ENCODE measurements at places on chromosomes 6 and 20. TPM values are rescaled to one million over a fixed set of nuclear protein-coding genes. Genes with fewer than 3 reads are reported as not detected.
A peak's percentile ranks its signal among the peaks of the same experiment; 100 is the strongest.

- DNase-seq, result no peak
These were observed 379.7 kb upstream of the PTCHD4 start for GRCh38 chr6:48490658-48491057.

GRCh38 chr6:144104488-144104887 lies 9.1 kb upstream of the SF3B5 start:
- DNase-seq, result no peak

DNA sequence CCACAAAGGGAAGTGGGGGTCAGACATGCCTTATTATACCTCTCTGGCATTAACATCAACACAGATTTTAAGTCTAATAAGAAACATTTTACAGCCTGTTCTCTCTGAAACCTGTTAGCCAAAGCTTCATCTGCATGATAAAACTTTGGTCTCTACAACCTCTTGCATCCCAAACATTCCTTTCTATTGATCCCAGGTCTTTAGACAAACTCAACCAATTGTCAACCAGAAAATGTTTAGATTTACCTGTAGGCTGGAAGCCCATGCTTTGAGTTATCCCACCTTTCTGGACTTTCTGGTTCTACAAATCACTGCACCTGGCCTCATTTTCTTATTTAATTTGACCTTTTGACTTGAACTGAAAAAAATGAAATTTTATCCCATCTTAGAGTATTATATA lies 20.8 kb downstream of the MCM8 start:
- no peak for DNase-seq

GRCh38 chr6:50285735-50286134 lies 236.0 kb upstream of the DEFB112 start:
- no peak for DNase-seq

GRCh38 chr20:19603376-19603750 lies 154.7 kb upstream of the RIN2 start:
- DNase-seq, result no peak

DNA sequence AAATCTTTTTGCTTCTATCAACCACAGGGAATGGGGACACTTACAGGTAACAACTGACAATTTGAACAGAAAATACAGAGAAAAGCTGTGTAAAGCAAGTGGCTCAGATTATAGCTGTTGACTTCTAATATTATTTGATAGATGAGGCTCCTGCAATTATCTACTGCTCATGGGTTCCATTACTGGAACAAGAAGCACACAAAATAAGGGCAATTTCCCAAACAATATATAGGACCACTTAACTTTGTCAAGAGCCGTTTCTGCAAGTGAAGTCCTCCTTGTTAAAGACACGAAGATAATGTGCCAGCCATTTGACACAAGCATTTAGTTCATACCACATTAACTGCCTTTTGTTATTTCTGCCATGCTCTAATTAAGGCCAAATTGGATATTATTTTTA lies 315.5 kb upstream of the ARID1B start:
- DNase-seq, result no peak

DNA sequence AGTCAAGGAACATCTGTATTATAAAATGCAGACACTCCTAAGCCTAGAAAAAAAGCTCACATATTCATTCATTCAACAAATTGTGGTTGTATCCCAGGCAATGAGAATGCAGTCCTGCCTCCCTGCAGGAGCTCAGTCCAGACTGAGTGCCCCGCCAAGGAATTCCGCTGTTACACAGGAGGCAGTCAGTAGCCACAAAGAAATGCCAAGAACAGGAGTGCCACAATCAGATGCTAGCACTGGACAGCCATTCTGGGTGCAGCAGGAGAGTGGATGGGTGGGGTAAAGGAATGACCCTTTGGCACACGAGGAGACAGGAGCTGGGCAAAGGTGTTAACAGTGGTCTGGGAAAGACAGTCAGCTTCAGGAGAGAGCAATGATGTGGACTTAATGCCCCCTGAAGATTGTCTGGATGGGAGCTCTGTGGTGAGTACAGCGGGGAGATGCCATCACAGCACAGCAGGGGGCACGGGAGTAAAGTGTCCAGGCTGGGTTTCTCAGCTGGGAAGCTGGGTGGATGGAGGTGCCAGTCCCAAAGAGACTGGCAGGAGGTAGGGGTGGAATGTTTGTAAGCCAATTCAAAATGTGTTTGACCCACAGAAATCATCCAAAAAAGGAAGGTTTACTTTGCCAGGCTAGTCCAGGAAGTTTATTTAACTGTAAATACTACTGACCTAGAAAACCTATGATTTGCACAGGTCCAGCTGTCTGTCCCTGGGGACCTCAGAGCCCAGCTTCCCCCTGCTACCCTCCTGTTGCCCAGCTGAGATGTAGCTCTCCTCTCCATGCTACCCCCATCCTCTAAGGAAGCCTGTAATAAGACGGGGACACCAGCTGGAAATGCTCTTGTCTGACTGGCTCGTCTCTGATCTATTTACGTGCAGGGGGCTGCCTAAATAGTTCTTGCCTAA lies 84.1 kb downstream of the SLC23A2 start:
- no peak for DNase-seq

DNA sequence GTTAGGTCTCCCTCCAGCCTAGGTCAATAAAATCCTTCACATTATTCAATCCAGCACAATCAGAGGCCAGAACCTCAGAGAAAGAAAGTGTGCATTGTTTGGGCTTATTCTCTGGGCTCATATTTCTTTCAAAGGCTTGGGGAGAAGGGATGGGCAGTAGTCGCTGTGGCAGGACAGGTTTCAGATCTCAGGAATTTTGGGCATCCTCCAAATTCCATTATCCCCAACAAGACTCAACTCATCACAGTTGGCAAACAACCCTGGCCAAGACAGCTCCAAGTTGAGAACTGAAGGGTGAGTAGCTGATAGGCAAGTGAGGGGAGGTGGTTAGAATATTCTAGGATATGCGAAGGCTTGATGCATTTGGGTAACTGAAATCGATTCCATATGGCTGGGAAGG lies 27.2 kb upstream of the CHD6 start:
- DNase-seq, result no peak

- DNase-seq, result no peak
These were observed 29.6 kb downstream of the BACH2 start for GRCh38 chr6:90266905-90267621.

DNA sequence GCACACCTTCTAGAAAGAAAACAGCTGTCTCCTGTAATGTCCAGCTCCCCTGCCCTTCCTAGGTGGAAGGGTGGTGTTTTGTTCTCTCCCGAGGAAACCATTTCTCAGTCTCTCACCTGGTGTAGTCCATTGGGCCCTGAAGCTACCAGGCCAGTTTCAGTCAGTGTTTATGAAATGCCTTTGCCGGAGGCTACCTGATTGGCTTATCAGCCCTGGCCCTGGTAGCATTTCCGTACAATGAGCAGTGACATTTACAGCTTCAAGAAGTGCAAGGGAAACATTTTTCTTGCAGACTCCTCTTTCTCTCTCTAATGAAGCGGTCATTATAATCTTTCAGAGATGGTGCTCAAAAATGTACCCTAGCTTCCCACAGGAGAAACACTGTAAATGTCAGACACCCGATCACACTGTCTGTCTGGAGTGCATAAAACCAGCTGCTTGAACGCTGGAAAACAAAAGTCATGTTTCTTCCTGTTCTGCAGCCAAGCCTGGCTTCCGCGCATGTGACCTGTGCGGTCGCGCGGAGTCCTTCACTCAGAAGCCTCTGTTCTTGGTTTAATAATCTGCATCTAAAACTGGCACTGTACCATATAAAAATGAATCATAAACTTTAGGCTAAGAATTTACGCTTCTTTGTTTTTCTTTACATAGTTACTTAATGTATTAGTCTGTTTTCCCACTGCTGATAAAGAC lies 28.4 kb upstream of the SAYSD1 start:
- DNase-seq, result no peak

DNA sequence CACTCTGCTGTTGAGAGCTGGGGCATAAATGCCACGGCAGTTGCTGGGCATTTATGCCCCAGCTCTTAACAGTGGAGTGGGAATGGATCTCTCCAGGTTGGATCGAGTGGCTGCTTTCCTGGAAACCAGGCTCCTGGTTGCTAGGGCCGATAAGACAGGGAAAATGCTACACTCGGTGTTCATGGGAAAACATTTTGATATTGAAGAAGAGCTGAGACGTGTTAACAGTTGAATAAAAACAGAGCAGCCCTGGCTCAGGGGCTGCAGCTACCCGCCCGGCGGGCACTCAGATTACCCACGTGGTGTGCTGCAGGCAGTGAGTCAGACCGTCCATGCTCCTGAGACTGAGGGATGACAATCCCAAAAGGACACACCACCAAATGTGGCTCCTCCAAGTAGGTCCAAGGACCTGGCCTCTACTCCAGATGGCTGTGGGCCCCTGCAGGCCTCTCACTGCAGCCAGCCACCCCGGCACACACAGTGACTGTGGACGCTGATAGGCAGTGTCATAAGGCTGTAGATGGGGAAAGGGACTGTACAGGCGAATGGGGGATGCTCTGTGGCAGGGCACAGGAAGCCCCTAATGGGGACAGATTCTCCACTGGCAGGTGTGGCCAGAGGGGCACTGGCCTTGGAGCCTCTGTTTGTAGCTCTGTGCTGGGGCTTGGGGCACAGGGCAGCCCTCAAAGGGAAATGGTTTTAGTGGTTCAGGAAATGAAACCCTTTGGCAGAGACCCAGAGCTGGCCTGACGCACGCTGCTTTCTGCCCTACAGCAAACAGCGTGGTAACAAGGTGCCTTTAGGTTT lies 237.8 kb downstream of the LY86 start:
- peak; percentile 71 for DNase-seq

DNA sequence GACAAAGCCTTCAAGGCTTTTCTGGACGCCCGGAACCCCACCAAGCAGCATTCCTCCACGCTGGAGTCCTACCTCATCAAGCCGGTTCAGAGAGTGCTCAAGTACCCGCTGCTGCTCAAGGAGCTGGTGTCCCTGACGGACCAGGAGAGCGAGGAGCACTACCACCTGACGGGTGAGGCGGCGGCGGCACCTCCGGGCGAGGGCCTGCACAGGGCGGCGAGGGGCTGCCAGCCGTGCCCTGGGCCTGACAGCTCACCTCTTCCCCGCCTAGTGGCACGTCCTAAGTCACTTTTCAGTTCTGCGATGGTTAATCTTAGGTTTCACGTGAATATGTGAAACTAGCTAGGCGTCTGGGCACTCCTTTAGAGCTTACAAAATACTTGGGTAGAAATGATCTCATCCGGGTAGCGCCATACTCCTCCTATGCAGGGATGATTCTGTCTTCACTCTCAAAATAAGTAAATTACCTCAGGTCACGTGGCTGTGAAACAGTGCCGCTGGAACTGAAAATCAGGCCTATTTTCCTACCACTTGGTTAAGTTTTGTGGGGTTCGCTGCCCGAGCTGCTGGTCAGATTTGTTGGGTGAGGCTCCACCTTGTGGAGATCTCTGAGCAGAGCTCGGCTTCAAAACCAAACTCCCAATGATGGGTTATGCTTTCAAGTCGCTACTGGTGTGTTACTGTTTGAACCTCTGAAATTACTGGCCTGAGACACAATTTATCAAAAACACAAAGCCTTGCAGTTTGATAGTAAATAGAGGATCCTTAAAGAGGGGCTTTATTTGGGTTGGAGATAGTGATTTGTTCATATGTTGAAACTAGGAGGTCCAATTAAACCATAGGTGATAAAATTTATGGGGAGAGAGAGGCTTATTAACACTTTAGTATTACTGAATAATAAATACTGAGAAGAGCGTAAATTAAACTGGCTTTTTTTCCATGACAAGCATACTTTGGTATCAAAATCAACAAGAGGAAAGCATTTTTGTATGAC lies 15.5 kb upstream of the CLDN20 start:
- DNase-seq, result peak; percentile 30

DNA sequence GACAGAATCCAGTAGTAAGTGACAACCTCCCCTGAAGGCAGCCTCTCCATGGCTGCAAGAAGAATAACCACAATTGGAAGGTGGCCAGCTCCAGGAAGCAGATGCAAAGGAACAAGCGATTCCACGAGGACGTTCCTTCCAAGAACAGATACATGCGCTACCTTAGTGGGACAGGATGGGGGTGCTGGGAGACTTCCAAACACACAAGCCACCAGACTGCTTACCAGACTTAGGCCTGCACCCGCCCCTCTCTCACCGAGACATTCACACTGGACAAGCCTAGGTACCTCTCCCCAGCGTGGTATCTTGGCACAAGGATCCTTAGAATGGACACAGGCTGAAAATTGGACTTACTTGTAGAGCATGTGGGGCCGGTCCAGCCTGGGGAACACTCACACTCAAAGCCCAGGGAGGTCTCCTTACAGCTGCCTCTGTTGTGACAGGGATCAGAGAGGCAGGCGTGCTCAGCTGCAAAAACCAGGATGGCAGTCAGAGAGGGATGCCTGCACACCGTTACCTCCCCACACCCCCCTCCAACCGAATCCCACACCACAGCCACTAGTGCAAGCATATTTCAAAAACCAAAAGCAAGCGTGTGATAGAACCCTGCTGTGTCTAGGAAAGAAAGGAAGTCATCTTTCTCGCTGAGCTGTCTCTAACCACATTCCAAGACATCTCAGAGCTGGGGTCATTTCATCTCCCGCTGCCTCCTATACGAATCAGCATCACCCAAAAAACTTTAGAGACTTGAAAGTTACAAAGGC lies 22.4 kb downstream of the JAG1 start:
- DNase-seq, result no peak

DNA sequence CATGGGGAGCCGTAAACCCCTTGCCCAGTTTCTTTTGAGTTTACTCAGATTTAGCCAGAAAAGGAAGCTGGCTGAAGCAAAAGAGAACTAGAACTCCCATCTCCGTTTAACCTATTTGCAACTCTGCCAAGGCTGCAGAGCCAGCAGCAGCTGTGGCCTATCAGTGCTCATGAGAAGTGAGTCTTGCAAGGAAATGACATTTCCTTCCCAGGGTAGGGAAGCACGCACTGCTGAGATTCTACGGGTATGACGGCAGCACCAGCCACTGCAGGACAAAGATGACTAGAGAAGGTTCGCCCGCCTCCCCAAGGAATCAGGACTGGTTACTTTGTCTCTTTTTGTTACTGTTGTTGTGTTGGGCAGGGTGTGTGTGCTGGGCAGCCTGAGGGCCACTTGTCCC lies 47.6 kb downstream of the PPP1R3G start:
- peak; percentile 34 for DNase-seq

GRCh38 chr6:96156425-96156824 lies 140.7 kb downstream of the FUT9 start:
- DNase-seq, result no peak

RBM38 gene
- total RNA-seq, result 44.8 TPM

HTR1E gene
- not detected for total RNA-seq

GTF3C6 gene
- 77.2 TPM for total RNA-seq

ZNF165 gene
- total RNA-seq, result 5.8 TPM

OOEP gene
- total RNA-seq, result not detected

TBXT gene
- not detected for total RNA-seq

MYCT1 gene
- total RNA-seq, result 2.0 TPM

SLC26A8 gene
- 0.50 TPM for total RNA-seq
